Skin of body (tissue), 3 donors: ENCODE measurements at places on chromosomes 11 and 22.

- DNase-seq = no peak
These were observed 35.4 kb downstream of the PAK1 start for GRCh38 chr11:77438487-77438886.

GRCh38 chr11:35516403-35516802 lies 9.0 kb downstream of the PAMR1 start:
- no peak for DNase-seq

GRCh38 chr22:44330744-44331660 lies 18.3 kb upstream of the SHISAL1 start:
- DNase-seq = no peak

DNA sequence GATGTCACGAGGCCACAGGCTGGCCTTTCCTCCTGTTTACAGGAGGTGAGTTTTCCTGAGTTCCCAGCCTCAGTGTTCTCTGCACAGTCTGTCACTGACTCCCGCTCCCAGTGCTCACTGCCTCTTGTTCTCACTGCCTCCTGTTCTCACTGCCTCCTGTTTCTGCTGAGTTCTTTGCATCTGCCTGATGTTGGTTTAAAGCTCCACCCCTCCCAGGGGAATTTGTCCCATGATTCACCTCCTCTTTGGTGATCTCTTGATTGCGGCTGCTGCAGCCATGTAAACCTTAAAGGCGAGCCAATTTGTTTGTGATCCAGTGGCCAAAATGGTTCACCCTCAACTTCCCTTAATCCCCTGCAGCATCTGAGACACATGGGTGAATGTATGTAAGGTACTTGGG lies 6.0 kb upstream of the TUBA8 start:
- DNase-seq = no peak

GRCh38 chr11:94028436-94028835 lies 7.3 kb downstream of the HEPHL1 start:
- no peak for DNase-seq

- DNase-seq = no peak
These were observed 72.9 kb upstream of the ATXN10 start for GRCh38 chr22:45598596-45599217.

DNA sequence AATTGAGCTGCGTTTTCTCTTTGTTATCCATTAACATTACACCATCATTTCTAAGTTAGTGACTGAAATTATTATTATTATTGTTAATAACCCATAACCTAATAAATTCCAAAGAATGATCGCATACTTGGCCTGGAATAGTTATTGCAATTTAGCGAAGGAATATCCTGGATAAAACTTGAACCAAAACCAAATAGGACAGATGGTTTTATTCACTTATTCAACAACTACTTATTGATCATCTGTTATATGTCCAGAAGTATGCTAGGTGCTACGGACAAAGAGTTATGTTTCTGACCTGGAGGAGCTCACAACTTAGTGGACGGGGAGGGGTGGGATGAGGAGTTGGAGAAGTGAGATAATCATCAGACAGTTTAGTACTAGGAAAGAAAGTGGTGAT lies 44.8 kb upstream of the ARHGAP20 start:
- DNase-seq = peak; percentile 26
